Omental fat pad (tissue), 4 donors: ENCODE measurements at places on chromosomes 16 and 17.

DNA sequence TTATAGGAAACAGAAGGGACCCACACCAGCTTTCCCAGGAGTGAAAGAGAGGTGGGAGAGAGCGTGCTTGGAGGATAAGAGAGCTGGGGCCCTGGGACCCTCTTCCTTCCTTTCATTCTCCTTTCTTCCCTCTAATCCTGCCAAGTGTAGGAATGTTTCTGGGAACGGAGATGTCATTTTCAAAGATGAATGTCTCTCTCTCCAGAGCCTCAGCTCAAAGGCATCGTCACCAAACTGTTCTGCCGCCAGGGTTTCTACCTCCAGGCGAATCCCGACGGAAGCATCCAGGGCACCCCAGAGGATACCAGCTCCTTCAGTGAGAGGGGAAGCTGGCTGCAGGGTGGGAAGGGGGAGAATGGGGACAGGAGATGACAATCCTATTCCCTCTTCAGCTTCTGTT lies 2.0 kb downstream of the FGF11 start:
- DNase-seq = no peak

GRCh38 chr17:62854098-62854680 lies 46.1 kb upstream of the MARCHF10 start:
- DNase-seq = no peak

DNA sequence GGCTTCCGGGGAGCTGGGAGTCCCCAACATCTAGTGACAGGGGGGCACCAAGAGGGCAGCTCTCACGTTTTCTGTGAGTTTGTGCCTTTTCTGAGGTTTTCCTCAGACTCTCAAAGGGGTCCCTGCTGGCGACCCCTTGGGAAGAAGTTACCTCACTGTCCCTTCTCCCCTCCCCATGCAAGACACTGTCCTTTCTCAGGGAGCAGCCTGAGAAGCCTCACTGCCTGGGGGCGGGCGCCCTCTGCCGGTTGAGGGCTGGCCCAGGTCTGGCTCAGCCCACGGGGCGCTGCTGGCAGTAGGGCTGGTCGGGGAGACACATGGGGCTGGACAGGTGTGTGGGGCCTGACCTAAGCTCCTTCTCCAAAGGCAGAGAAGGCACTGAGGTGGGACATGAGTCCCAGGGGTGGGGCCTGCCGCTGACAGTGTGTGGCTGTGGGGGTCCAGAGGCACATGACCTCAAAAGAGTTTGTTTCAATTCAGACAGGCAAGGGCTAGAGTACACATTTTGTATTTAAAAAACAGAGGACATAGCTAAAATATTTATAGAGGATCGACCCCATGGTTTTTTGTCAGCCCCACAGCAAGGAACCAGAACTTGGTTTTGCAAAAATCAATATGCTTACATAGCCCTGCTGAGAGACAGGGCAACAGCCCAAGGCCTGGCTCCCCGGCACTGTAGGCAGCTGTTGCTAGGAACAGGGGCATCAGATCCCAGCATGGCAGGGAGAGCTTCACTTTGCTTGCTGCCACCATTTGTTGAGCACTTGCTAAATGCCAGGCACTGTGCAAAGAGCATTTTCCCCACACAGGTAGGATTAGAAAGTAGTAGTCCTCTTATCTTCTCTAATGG lies 18.5 kb upstream of the ALDH3A1 start:
- DNase-seq = peak; percentile 66

GRCh38 chr17:47270946-47271705 lies 17.5 kb downstream of the ITGB3 start:
- no peak for DNase-seq
